H54 (cell line): ENCODE measurements at places on chromosomes 6 and 20.

- DNase-seq, result no peak
These were observed 278.7 kb upstream of the RNF217 start for GRCh38 chr6:124683507-124683906.

DNA sequence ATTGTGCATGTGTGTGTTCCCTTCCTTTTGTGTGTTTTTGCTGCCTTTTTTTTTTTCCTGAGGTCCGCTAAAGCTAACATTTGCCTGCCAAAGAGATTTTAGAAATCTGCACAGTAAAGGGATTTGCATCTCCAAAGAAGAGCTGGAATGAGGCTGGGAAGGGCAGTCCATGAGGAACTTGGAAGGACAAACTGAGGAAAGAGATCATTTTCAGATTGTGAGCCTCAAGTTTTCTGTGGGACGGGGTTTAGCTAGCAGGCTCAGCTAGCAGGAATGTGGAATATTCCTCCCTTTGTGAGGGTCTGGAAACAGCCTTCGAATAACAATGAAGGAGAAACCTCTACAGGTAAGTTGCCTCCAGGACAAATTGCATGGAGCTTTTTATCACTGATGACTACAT lies 3.8 kb downstream of the INSM1 start:
- no peak for DNase-seq

GRCh38 chr6:134464690-134465411 lies 146.9 kb upstream of the SGK1 start:
- DNase-seq, result peak; percentile 38

DNA sequence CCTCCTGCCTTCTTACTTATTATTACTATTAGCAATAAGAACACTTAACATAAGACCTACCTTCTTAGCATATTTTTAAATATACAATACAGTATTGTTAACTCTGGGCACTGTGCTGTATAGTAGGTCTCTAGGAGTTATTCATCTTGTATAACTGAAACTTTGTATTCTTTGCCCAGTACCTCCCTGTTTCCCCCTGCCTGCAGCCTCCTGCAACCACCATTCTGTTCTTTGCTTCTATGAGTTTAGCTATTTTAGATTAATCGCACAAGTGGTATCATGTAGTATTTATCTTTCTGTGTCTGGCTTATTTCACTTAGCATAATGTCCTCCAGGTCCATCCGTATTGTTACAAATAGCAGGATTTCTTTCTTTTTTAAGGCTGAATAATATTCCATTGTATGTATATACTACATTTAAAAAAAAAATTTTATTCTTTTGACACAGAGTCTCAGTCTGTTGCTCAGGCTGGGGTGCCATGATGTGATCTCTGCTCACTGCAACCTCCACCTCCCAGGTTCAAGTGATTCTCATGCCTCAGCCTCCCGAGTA lies 4.4 kb downstream of the C6orf89 start:
- DNase-seq, result no peak

DNA sequence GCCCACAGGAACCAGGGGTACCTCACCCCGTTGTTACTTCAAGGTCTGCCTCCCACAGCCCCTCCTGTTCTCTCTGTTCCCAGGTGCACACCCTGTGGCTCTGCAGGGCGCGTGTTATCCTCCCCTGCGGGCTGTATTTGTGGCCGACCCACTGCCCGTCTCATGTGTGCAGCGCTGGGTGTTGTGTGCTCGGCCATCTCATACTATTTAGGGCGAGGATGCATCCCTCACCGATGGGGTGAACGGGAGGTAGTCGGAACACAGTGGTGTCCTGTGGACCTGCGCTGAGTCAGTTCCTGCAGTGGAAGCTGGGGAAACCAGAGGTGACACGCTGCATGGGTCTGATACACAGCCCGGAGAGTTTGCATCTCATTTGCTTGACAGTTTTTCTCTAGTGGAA lies 94.5 kb upstream of the SULF2 start:
- no peak for DNase-seq

GRCh38 chr6:124446961-124447360 lies 515.3 kb upstream of the RNF217 start:
- no peak for DNase-seq

GRCh38 chr6:124995131-124995530 lies 32.9 kb downstream of the RNF217 start:
- no peak for DNase-seq

- peak; percentile 29 for DNase-seq
These were observed 133.7 kb upstream of the GMDS start for GRCh38 chr6:2378891-2379652.

GRCh38 chr6:150549674-150550101 lies 50.0 kb upstream of the PLEKHG1 start:
- no peak for DNase-seq

GRCh38 chr20:57553376-57554018 lies 7.4 kb upstream of the PCK1 start:
- DNase-seq, result no peak

- DNase-seq, result no peak
These were observed 30.9 kb downstream of the CD83 start for GRCh38 chr6:14148471-14148870.
